ENCODE measurements at places on chromosomes 6 and 20.

DNA sequence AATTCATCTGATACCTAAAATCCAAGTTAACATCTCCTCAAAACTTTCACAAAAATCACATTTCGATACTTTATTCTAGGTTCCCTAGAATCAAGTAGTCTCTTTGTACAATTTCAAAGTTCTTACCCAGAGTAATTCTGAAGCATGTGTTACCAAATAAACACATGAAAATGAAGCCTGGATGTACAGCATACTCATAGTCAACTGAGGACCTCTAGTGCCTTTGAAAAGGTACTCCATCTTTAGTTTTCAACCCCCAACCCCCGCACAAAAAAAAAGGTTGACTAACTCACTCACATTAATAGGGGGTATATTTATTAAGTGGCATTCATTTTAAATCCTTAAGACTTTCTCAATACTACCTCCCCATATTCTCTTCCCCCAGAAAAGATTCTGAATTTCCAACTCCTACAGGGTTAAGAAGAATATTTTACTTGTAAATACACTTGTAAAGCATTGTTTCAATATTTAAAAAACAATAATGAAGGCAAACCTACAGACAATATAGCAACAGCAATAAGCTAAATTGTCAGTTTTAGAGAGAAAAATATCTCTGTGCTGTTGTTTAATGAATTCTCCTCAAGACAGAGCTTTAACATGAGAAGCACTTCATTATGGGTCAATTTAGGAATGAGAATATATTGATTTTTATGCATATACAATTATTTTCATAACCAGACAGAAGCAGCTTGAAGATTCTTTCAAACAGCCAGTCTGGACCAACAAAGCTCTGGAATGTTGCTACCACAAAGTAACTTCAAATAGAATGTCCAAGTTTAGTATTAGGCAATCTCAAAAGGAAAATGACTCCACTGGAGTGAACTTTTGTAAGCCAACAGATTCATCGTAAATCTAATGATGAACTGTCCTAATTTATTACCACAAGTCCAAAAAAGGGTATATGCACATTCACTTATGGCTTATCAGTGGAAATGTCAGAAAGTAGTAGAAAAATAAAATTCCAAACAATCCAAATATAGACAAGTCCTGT, 3.3 kb downstream of the PLN start:
- peak; percentile 47 for DNase-seq

DNA sequence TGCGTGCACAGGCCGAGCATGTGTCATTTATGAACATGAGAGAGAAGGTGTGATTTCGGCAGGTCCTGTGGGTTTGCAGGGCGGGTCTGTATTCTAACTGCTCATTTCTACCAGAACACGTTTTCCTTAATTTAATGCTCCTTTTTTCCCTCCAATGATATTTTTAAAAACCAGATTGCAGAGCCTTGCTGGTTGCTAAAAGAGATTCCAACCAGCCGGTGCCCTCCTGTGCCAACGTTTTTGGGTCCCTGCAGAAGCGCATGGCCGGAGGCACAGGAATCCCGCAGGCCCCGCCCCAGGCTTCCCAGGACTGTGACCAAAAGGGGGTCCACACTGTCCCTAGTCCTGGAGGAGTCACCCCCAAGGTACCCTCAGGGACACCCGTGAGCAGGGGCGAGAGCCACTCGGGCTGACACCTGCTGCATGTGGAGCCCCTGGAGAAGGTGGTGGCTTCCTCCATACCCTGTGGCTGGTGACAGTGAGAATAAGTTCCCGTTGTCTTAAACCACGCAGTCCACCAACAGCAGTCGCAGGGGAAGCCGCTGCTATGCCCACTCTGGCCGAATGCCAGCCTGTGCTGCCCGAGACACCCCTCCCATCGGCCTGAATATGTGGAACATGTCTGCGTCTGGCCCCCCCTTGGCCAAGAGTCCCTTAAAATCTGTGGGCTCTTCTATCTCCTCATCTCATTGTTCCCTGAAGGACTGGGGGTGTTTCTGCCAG, 15.7 kb upstream of the NTSR1 start:
- DNase-seq: no peak

DNA sequence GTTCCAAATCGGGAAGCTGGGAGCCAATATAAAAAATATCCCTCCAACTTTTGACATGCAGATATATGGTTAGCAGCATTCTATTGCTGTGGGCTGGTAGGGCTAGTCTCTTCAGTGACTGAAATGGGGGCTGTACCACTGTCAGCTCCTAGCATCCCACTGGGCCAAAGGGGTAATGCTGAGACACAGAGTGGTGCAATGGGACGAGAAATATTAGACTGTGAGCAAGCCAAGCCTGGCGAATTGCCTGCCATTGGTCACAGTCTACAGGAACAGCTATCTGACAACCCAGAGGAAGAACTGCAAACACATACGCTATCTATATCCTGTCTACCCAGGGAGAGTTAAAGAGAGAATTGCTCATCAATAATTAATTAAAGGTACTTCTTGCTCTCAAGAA, 3.5 kb downstream of the SLC35F1 start:
- no peak for DNase-seq

DNA sequence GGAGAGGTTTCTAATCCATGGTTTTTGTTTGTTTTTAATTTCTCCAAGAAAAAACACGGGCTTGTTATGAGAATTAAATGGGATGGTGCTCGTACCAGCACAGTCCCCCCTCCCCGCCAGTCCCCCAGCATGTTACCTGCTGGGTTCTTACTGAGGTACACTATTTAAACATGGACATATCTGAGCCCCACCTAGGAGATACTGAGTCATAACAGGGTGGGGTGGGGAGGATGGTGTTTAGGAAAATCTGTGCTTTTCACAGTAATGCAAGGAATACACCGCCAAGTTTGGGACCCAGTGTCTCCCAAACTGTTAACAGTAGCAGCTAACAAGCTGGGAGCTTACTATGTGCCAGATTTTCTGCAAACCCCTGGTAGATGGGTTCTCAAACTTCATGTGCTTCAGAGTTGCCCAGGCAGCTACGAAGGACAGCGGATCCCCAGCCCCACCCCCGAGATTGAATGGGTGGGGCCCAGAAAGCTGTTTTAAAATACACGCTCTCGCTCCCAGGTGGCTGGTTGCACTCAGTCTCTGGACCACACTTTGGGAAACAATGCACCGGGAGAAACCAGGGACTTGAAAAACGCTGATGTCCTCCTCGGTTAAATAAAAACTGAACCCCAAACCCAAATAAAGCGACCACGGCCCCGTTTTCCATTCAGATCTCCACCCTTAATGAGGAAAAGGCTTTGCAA, 995 bp downstream of the ZFP64 start:
- no peak for DNase-seq

DNA sequence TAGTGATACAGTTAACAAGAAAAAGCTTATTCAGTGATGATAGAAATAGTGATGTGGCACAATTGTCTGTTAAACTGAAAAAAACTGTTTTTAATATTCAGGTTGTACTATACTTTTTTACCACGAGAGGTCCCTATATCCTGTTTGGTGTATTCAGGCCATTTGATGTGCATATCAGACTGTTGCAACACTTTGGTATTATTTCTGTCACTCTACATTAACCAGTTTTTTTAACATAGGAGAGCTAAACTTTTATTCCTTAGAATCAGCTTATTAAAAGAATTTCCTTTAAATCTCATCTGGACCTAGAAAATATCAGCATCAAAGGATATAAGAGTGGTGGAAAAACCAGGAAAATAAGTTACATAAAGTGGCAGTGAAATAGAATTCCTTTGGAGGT, 36.8 kb downstream of the TSPYL4 start:
- no peak for DNase-seq

DNA sequence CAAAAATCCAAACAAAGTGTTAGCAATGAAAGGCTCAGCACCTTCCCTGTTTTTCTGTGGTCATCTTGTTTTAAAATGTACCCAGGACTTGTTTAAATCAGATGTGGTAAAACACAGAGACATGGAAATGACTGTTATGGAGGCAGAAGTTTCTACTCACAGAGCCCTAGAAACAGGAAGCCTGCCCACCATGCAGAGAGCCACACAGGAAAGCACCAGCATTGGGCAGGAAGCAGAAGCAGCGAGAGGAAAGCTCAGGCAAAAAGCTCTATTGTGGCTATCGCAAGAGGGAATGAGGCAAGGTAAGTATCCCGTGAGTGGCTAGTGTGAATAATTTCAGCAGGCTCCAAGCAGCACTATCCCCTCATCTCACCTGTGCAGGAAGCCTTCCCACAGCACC, 42.8 kb downstream of the GPR6 start:
- DNase-seq: no peak

- no peak for DNase-seq
Measured at GRCh38 chr20:62955519-62956386, 3.2 kb downstream of the SLC17A9 start.

- no peak for DNase-seq
Measured at GRCh38 chr6:166381733-166382499, 824 bp downstream of the MPC1 start.

GRCh38 chr20:9685011-9685410, 153.9 kb downstream of the PAK5 start:
- no peak for DNase-seq

DNA sequence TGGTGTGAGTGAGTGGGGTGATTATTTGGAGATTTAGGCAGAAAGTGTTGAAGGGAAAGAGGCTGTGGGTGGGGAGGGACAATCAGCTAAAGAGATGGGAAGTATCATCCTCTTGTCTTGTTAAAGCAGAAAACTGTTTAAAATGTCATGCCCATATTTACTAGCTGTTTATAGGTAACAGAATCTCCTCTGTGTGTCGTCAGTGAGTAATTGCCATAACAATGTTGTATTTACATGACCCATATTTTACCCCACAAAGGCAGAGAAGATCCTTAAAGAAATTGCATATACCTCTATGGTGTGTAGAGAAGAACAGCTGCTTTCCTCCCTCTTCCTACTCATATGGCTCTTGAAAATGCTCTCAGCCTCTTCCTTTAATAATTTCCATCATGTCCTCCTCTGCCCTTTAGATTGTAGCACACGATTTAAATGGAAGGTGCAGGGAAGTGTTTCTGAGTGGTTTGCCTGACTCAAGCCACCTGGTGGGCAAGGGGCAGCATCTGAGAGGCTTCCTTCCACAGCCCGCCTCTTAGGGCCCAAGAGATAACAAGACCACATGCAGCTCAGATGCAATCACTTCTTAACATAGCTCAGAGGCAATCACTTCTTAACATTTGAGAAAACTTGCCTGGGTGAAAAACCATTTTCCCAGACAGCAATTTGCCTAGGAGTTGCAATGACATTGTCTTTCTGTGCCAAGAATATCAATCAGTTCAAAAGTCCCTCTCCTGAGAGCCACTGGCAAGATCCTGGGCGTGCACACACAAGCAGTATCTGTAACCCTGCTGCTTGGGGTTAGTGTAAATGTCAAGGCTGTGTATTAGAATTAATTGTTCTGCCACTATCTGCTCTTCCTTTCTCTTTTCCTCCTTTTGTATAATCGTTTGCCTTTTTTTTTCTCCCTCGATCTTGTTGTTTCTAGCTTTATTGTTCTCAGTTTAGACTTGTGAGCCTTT, 44.1 kb upstream of the EDN1 start:
- no peak for DNase-seq

DNA sequence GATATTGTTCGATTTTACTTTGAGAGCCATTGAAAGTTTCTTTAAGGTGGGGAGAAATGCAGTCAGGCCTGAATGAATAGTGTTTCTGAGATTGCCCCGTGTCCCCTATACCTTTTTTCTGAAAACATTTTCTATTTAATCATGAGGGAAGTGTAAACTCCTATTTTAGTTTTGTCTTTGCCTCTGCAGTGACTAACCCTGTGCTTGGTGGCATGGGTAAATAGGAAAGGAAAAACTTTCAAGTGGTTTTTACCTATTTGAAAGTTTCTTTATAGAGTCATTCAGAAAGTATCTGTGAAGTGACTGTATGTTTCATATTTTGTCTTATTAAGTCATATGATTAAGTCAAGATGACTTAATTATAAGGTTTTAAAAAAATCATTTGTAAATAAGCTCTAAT, 14.5 kb downstream of the SNRNP48 start:
- DNase-seq: no peak

DNA sequence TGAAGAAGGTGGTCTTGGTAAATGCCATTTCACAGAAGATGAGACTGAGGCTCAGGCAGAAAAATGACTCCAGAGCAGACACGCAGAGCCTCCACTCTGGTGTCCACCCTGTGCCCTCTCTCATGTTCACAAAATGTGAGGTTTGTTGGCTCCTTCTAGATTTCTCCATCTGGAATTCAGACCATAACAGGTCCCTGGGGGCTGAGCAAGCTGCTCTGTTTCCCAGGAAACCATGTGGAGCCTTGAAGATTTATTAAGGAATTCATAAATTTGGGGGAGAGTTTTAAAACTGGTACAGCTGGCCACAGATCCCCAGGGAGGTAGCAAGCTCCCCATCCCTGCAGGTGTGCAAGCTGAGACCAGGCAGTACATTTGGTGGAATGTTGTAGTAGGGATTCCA, 38.8 kb upstream of the SIRPA start:
- DNase-seq: no peak

DNA sequence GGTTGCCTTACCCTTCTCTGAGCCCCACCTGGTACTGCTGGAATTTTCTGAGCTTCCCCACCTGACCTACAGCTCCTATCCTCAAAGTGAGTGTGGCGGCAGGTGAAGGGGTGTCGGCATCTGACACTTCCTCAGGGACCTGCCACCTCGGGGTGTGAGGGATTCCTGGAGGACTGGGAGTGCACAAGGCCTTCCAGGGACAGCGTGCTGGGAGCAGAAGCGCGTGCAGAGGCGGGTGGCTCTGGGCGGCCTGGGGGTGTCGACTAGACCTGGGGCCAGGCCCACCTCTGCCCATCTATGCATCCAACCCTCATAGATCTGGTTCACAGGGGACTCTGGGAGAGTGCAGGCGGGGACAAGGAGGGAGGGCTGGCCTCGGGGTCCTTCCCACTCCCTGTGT, 7.8 kb downstream of the DLGAP4 start:
- DNase-seq: no peak

DNA sequence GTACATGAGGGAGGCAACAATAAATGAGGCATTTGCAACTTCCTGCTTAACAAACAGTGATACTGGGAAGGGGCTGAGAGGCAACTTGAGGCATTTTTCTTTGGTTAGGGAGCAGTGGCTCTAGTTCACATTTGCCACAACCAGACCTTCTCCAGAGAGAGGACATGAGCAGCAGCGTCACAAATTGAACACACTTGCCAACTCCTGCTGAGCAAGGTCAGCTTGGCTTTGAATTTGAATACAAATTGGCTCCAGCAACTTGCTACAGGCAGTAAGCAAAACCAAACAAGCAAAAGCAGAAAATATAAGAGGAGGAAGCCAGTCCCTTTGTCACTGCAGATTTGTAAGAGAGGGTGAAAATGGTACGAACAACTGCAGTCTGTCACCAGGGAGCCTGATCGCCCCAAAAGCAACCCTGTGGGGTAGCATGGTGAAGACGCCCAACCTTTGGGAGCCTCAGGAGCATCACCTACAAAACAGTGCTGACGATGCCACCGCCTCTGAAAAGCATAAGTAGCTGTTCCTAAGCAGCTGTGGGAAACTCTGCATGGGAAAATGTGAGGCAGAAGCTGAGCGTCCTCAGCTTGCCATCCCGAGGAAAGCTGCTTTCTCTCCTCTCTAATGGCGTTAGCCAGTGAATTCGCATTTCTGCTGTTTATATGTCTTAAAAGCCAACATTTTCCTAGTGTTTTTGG, 378.7 kb downstream of the RNGTT start:
- DNase-seq: no peak

GRCh38 chr6:3290931-3291211, 32.1 kb downstream of the PSMG4 start:
- DNase-seq: no peak

GRCh38 chr20:32819992-32820697, 391 bp downstream of the MAPRE1 start:
- no peak for DNase-seq

Data from fibroblast of skin of left biceps (primary cell).